ENCODE measurements at places on chromosomes 13 and 19.

GRCh38 chr13:48424212-48424611 lies 11.3 kb upstream of the LPAR6 start:
- no peak overlapping the region for H3K4me3 ChIP-seq
- no peaks in the 10 kb centered on the region for H3K27me3 ChIP-seq
- H3K4me1 ChIP-seq: no peaks in the 10 kb centered on the region
- no peak for DNase-seq

- H3K27ac ChIP-seq: no peak overlapping the region
- H3K4me3 ChIP-seq: no peak overlapping the region
- H3K27me3 ChIP-seq: peaks cover 3% of the 10 kb centered on the region
- no peaks in the 10 kb centered on the region for H3K36me3 ChIP-seq
- DNase-seq: no peak
These were observed 14.1 kb downstream of the POU4F1 start for GRCh38 chr13:78589206-78589605.

DNA sequence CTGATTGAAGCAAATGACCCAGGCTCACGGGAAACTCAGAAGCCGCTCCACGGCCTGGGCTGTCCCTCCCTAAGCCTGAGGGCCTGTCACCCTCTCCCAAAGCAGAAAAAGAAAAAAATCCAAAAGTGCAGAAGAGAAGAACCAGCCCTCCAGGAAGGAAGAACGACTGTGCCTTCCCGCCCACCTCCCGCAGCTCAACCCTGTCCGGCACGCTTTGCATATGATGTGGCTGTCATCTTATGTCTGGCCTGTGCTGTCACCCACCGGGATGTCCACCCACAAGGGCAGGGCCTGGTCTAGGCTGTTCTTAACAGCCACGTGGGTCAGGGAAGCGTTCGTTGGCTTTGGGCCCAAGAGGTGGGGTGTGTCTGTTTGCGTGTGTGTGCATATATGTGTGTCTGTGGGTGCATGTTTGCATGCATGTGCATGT lies 13.7 kb downstream of the ZBTB7A start:
- peaks cover 9% of the 10 kb centered on the region for H3K36me3 ChIP-seq
- no peak for DNase-seq
- peak overlapping the region; percentile 26 for H3K4me3 ChIP-seq

DNA sequence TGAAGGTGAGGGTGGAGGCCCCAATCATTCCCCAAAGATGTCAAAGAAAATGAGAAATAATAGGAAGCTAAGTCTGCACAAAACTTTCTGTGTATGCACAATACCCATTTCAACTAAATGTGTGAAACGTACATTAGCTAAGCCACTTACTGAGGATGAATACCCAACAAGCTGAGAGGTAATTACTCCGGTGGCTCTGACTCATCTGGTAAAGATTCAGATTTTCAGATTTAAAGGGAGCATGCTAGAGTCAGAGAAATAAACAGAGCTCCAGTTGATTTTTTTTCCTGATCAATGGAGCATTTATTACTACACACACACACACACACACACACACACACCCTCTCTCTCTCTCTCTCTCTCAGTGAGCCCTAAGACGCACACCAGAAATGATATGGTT lies 194.8 kb upstream of the ARGLU1 start:
- DNase-seq: no peak
- no peaks in the 10 kb centered on the region for H3K27me3 ChIP-seq
- H3K36me3 ChIP-seq: no peaks in the 10 kb centered on the region
- H3K27ac ChIP-seq: no peak overlapping the region

DNA sequence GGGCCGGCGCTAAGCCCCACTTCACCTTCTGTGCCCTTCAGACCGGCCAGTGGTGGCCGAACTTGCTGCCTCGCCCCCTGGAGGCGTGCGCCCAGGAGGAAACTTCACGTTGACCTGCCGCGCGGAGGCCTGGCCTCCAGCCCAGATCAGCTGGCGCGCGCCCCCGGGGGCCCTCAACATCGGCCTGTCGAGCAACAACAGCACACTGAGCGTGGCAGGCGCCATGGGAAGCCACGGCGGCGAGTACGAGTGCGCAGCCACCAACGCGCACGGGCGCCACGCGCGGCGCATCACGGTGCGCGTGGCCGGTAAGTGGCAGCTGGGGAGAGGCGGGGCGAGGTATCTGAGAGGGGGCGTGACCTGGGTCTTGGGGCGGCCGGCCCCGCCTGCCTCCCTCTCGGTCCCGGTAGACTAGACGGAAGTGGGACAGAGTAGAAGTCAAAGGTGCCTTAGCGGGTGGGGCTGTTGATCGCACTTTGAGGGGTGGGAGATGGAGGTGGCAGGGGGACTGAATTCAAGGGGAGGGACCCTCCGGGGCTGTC lies 5.6 kb downstream of the ICAM5 start:
- peaks cover 20% of the 10 kb centered on the region for H3K27me3 ChIP-seq
- H3K27ac ChIP-seq: no peak overlapping the region
- DNase-seq: no peak
- no peaks in the 10 kb centered on the region for H3K36me3 ChIP-seq

DNA sequence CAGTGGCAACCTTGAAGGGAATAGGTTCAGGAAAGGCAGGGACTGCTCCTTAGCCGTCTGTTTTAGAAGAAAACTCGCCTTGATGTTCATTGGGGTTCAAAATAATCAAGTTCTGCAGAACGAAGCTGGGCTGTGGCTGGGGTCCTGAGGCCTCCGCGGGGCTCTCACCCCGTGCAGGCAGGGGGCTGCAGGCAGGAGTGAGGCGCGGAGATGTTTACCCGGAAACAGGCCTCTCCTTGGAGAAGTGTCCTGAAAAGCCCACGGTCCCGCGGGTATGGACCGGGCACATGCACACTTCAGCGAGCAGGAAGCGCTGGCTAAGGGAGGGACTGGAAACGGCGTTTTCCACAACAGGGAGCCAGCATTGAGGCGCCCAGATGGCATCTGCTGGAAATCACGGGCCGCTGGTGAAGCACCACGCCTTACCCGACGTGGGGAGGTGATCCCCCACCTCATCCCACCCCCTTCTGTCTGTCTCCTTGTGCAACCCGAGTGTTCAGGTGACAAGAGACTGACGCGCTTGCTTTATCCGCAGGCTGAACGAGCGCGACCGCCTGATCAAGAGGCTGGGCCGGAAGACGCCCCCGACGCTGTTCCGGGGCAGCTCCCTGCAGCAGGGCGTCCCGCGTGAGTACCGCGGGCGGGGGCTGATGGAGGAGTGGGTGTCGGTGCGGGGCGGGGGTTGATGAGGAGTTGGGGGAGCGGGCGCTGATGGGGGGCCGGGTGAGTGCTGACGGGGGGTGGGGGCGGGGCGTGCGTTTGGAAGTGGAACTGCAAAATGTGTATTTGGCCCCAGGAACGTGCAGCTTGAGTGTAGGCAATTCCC lies 39.6 kb downstream of the SHISA2 start:
- H3K4me1 ChIP-seq: no peaks in the 10 kb centered on the region
- H3K36me3 ChIP-seq: no peaks in the 10 kb centered on the region
- DNase-seq: no peak
- H3K27me3 ChIP-seq: no peaks in the 10 kb centered on the region
- H3K27ac ChIP-seq: no peak overlapping the region
- peak overlapping the region; percentile 36 for H3K4me3 ChIP-seq

GRCh38 chr13:34611671-34612070 lies 330.4 kb upstream of the NBEA start:
- no peaks in the 10 kb centered on the region for H3K4me1 ChIP-seq
- no peak for DNase-seq
- no peaks in the 10 kb centered on the region for H3K36me3 ChIP-seq
- H3K4me3 ChIP-seq: no peak overlapping the region

GRCh38 chr19:56211718-56212117 lies 9.6 kb downstream of the ZSCAN5C start:
- H3K4me1 ChIP-seq: no peaks in the 10 kb centered on the region
- no peak overlapping the region for H3K4me3 ChIP-seq
- H3K36me3 ChIP-seq: no peaks in the 10 kb centered on the region

DNA sequence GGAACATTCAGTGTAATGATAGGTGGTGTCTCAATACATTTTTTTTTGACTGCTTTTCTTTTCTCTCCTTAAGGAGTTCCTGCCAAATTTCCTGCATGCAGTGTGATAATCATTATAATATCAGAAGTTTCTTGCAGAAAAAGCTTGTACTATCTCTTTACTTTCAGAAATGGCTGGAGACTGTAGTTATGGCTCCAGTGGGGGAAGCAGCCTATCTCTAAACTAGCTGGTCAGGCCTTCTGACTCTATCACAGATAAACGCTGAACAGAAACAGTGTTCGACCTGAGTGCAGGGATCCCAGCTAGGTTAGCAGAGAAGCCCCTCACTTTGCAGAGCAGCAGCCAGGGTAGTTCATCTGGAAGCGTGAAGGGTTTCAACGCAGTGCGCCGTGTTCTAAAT lies 1.9 kb downstream of the CCNE1 start:
- no peaks in the 10 kb centered on the region for H3K27me3 ChIP-seq
- H3K4me3 ChIP-seq: no peak overlapping the region
- no peak overlapping the region for H3K27ac ChIP-seq
- no peaks in the 10 kb centered on the region for H3K4me1 ChIP-seq

GRCh38 chr19:29383696-29384095 lies 142.1 kb upstream of the VSTM2B start:
- H3K27ac ChIP-seq: no peak overlapping the region
- H3K27me3 ChIP-seq: peaks cover 9% of the 10 kb centered on the region
- H3K4me1 ChIP-seq: no peaks in the 10 kb centered on the region
- no peak overlapping the region for H3K4me3 ChIP-seq

DNA sequence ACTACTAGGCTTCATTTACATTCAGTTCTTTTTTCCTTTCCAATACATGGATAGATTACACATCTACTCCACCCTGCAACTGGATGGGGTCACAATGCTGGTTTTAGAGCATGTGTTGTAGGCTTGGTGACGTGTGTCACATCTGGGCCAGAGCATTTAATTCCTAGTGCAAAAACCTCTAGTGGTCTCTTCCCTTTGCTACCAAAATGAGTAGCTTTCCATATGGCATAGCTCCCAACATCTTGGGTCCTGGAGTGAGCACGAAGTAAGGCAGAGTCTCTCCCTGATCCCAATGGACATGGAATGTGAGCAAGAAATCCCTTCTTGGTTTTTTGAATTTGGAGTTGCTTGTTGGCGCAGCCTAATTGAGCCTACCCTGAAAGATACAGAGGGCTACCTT lies 51.7 kb downstream of the TNFSF11 start:
- no peaks in the 10 kb centered on the region for H3K4me1 ChIP-seq
- no peak for DNase-seq
- no peaks in the 10 kb centered on the region for H3K27me3 ChIP-seq
- no peak overlapping the region for H3K4me3 ChIP-seq
- no peak overlapping the region for H3K27ac ChIP-seq

GRCh38 chr19:11950312-11950711 lies 14.5 kb upstream of the ZNF763 start:
- H3K27me3 ChIP-seq: no peaks in the 10 kb centered on the region
- no peak for DNase-seq
- H3K4me3 ChIP-seq: no peak overlapping the region
- H3K36me3 ChIP-seq: peaks cover 19% of the 10 kb centered on the region

DNA sequence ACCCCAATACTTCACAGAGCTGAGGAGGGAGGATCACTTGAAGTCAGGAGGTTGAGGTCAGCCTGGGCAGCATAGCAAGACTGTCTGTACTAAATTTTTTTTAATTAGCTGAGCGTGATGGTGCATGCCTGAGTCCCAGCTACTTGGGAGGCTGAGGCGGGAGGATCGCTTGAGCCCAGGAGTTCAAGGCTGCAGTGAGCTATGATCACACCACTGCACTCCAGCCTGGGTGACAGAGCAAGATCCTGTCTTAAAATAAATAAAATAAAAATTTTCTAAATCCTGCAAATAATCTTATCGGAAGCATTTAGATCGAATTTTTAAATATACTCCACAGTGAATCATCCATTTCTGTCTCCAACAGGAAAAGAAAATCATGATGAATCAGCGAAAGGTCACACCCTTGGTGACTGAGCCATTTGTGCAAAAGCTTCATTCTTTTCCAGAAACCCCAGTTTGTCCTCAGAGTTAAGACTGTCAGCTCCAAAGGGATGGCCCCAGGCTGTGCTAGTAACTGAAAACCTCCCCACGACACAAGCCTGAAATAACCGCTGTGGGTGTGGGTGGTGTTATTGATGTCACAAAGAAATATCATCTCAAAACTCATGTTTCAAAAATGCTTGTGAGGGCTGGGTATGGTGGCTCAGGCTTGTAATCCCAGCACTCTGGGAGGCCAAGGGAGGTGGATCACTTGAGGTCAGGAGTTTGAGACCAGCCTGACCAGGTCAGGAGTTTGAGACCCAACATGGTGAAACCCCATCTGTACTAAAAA lies 167.6 kb downstream of the PTPRS start:
- H3K27me3 ChIP-seq: no peaks in the 10 kb centered on the region
- H3K36me3 ChIP-seq: no peaks in the 10 kb centered on the region
- H3K4me1 ChIP-seq: no peaks in the 10 kb centered on the region
- peak overlapping the region; percentile 13 for H3K27ac ChIP-seq
- no peak for DNase-seq

DNA sequence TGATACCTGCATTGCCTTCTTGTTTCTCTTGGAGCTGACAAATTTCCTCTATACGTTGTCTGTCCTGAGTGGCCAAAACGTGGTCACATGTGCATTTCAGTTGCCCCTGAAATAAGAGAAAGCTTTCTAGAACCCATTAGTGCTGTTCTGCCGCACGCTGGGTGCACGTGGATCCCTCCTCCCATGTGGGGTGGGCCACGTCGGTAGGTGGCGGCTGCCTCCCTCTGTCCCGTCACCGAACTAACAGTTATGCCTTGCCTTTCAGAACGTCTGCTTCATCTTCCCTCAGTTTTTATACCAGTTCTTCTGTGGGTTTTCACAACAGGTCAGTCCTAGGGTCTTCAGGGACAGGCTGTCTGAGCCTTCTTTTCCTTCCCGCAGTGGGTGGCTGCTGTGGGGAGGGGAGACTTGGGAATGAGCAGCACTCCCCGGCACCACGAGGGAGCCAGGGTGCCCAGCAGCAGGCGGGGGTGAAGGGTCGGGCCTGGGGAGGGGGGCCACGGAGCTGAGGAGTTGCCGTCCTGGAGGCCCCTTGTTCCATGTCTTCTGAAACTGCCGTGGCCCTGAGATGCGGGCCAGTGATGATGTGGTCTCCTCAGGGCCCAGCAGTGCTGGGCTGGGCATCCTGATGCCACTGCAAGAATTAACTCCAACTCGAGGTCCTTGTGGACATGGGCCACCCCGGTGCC lies 109.7 kb upstream of the MCF2L start:
- no peak overlapping the region for H3K27ac ChIP-seq
- no peaks in the 10 kb centered on the region for H3K27me3 ChIP-seq
- no peaks in the 10 kb centered on the region for H3K36me3 ChIP-seq
- no peaks in the 10 kb centered on the region for H3K4me1 ChIP-seq

DNA sequence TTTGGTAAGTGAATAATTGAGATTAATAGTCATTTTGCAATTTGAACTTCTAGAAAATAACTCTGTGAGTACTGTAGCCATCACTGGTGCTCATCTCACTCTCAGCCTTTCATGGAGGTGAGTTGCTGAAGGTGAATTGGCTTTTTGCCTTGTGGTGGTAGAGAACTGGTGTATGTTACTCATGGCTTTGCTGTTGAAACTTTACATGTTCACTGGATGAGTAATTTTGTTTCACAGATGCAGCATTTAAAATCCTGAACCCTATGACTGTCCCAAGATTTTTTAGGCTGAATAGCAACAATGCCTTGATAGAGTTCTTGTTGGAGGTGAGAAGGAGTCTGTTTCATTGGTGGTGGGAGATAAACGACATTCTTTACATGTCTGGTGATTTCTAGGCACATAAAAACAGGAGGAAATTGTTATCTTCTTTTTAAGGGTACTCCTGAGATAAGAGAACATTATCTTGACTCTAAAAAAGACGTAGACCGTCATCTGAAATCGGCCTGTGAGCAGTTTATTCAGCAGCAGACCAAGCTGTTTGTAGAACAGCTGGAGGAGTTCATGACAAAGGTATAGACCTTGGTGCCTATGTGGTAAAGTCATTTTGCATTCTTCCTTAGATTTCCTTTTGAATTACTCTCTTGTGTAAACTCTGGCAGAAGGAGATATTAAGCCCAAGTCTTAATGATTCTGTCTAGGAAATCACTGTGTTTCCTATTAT lies 53.9 kb downstream of the COG3 start:
- no peaks in the 10 kb centered on the region for H3K27me3 ChIP-seq
- H3K36me3 ChIP-seq: no peaks in the 10 kb centered on the region
- no peak overlapping the region for H3K4me3 ChIP-seq
- no peaks in the 10 kb centered on the region for H3K4me1 ChIP-seq
- no peak overlapping the region for H3K27ac ChIP-seq
